ENCODE measurements at places on chromosomes 5 and 9.

DNA sequence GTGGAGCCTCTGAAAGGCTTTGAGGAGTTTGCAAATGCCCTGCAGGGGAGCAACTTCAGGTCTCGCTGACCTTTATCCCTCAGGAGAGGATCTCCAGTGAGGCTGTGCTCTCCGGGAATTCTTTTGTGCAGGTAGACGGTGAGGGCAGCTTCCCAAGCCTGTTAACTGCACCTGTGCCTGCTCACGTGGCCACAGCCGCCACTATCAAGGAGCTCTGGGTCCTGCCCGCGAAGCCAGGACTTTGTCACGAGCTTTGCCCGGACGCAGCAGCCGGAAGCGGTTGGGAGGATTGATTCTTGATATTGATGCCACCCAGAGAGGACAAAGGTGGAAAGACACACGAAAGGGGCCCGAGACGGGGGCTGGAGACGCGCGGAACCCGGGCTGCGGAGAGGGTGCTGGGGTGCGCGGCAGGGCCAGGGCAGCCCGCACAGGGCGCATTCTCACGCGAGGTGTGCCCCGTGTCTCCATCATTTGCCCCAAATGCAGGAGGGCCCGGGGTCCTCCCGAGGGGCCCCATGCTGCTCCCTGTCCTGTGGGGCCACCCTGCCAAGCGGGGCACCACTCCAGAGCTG, 18.2 kb downstream of the SLC9A3 start:
- no peak for DNase-seq

- no peak for DNase-seq
These were observed 396.3 kb downstream of the YTHDC2 start for GRCh38 chr5:113909782-113910181.

GRCh38 chr5:90174236-90174635, 235.3 kb downstream of the CETN3 start:
- no peak for DNase-seq

DNA sequence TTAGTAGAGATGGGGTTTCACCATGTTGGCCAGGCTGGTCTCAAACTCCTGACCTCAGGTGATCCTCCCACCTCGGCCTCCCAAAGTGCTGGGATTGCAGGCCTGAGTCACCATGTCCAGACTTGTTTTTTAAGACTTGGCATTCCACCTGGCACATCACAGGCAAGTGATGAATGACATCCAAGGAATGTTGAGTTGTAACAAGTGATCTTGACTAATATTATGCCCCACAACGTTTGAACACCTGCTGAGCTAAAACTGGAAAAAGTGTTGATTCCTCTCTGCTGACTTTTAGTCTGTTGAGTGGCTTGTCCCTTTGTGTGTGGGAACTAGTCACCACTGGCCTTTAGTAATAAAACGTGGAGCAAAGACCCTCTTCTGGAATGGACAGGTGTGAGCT, 54.6 kb downstream of the SUB1 start:
- DNase-seq = peak; percentile 34

- DNase-seq = no peak
These were observed 193.3 kb downstream of the DIRAS2 start for GRCh38 chr9:90449213-90449925.

DNA sequence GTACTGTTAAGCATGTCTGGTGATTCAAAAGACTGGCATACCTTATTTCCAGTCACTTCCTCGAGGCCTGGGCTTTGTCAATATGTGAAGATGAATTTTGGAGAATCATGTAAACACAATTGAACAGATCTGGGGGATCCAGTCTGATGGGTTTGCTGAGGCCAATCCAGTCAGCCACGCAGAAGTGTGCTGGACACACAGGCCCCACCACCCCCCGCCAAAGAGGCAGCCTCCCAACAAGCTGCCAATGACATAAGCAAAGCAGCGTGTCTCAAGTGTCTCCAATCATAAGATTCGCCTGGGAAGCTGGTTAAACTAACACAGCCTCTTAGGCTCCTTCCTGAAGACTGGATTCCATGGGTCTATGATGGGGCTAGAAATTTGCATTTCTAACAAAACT, 192.9 kb upstream of the KLF9 start:
- DNase-seq = no peak

DNA sequence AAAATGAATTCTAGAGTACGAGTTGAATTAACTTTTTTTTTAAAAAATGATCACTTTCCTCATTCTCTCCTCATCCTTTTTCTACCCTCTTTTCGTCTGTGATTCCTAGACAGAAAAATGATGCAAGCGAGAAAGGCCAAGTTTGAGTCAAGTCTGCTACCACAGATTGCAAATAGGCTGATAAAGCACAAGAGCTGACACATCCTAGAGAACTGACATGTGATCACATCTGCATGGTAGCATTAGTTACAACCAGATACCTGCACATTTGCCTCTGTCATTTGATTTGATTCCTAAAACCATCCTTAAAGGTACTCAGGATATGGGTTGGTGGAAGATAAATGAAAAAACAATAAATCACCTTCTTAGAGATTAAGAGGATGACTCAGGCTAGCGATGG, 225.4 kb upstream of the PPP1R2B start:
- DNase-seq = no peak

- no peak for DNase-seq
These were observed 106.7 kb downstream of the SMIM15 start for GRCh38 chr5:61055434-61056006.

- DNase-seq = no peak
These were observed 237.4 kb upstream of the PRDM9 start for GRCh38 chr5:23269981-23270380.

DNA sequence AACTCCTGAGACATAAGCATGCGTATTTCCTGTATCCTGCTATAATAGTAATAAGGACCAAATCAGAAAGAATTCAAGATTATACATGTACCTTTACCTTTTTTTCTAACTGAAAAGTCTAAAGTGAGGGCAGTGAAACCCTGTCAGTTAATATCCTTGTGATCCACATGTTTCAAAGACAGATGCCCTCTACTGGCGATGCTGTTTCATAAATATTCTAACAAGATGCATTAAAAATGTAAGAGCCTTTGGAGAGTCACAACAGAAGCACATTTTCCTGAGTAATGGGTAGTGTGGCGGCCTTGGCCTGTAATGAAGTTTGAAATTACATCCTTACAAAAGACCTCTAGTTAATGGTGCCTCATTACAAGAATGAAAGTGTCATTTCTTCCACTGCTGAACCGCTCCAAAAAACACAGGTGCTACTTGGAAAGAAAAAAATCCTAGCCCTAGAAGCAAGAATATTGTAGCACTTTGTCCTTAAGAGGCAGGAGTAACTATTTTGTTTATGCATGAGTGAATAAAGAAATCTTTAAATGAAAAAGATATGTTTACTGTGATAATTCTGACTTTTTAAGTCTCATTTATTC, 232.6 kb downstream of the EPB41L4A start:
- no peak for DNase-seq
